GM23338 (cell line): ENCODE measurements at places on chromosomes 2 and 18. TPM values are rescaled to one million over a fixed set of nuclear protein-coding genes. Genes with fewer than 3 reads are reported as not detected.
A peak's percentile ranks its signal among the peaks of the same experiment; 100 is the strongest.

DNA sequence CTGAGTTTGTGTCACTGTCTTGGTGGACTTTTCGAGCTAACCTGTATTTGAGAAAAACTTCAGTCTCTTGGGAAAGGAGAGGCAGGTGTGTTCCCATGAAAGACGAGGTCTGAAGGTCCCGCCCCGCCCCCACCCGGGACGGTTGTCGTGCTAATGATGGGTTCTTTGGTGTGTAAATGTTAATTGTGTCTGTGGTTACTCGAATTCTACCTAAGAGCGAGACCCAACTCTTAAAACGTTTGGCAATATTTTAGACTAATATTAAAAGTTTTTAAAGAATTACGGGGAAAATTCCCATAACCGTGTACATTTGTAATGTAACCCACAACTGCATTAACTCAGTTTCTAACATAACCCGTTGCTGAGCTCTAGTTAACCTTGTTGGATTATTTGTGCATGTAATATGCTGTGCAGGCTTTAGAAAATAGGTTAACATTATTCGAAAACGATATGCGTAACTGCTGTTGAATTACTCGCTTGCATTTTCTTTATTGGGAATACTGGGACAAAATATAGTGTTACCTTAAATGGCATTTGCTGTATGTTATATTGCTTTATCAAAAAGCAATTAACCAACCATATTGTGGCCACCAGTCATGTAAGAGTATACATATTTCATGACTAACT lies 833 bp downstream of the EPB41L5 start:
- peak overlapping the region; percentile 93 for H3K27ac ChIP-seq
- H3K27me3 ChIP-seq: peaks cover 12% of the 10 kb centered on the region
- peak overlapping the region; percentile 58 for H3K4me3 ChIP-seq
- peak; percentile 80 for DNase-seq
- no peaks in the 10 kb centered on the region for H3K36me3 ChIP-seq
- H3K4me1 ChIP-seq: peaks cover 21% of the 10 kb centered on the region

DNA sequence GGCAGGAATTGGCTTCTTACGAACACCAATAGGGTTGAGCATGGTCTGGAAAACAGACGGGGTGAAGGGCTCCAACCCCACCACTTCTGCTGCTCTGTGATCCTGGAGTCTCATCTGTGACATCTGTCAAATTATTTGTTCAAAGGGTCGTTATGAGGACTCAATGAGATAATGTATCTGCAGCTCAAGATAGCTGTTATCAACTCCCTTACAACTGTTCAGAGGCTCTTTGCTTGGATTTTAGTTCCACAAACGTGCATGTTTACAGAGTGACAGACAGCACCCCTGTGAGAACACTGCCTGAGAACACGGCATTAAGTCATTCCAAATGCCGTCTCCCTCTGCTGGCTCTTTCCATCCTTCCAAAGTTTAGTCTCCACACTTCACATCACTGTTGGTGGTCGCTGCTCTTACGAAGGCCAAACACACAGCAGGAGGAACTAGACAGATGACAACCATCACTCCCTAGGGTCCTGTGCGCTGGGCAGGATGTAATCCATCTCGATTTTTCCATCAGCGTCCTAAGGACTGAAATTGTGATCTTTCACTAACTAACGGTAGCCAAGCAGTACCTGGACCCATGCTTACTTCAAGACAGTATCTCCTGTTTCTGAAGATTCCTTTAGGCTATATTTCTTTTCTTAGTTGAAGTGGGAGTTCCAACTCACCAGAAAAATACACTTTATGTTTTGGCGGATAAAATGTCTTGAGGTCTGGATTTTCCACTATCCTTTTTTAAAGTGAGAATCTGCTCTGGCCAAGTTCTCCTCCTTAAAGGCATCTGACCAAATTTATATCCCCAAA lies 220.3 kb downstream of the ANAPC1 start:
- DNase-seq: no peak
- H3K4me1 ChIP-seq: no peaks in the 10 kb centered on the region
- no peak overlapping the region for H3K4me3 ChIP-seq

GRCh38 chr18:394987-395362 lies 105.5 kb downstream of the COLEC12 start:
- H3K4me1 ChIP-seq: no peaks in the 10 kb centered on the region
- no peaks in the 10 kb centered on the region for H3K27me3 ChIP-seq
- H3K27ac ChIP-seq: no peak overlapping the region

DNA sequence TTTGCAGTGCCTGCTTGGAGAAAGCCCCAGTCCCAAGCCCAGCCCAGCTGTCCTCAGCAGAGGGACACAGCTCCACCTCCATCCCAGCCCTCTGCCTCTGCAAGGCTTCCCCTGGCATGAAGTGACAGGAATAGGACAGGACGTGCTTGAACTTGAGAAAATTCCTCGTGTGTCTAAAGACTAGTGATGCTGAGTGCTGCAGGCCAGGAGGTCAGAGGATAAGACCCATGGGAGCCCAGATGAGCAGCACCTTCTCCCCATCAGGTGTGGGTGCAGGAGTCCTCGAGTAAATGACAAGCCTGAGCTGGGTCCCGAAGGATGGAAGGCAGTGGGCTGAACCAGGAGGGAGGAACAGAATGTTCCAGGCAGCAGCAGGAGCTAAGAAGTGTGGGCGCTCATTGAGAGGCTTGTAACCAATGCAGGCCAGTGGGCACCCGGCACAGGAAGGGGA lies 67.8 kb upstream of the UXS1 start:
- H3K4me1 ChIP-seq: no peaks in the 10 kb centered on the region
- DNase-seq: no peak
- no peaks in the 10 kb centered on the region for H3K36me3 ChIP-seq
- no peaks in the 10 kb centered on the region for H3K27me3 ChIP-seq
- H3K27ac ChIP-seq: no peak overlapping the region

- H3K27ac ChIP-seq: no peak overlapping the region
- H3K4me3 ChIP-seq: no peak overlapping the region
- DNase-seq: no peak
Measured at GRCh38 chr2:203973000-203973399, 36.4 kb downstream of the ICOS start.

Gene ARHGAP25
- 1.9 and 2.5 TPM in 2 replicates for total RNA-seq
